ENCODE measurements at places on chromosomes 5 and 9.

- no peak for DNase-seq
Observed at GRCh38 chr5:168291964-168292785, 730 bp downstream of the WWC1 start.

DNA sequence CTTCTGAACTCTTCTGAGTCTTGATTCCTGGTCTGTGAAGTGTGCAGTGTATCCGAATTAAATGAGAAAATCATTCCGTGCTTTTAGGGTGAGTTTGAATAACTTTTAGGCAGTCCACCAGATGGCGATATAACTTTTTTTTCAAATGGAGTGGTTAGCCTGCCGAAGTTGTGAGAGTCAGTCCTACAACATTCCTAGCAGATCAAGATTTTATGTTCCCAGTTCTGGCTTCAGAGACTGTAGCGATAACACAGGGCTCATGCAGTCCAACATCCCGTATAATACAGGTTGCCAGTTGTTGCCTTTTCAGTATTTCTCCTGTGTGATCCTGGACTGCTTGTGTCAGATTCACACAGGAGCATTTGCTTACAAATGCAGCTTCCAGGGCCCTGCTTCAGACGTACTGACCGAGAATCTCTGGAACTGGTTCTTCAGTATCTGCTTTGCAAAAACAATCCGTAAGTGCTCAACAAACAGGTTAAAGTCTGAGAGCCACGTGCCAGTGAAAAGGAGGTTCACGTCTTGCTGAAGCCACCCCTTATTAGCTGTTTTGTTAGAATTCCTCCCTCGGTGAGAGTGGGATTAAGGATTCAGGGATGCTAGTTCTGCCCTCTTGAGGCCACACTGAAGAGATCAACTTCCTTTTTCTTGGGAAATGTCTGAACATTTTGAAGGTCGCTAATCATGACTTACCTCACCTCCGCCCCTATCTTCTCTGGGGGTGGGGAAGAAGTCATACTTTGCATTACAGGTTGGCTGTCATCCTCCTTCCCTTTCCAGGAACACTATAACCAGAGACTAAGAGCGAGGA is 22.8 kb downstream of the SMIM3 start:
- DNase-seq: peak; percentile 63

- DNase-seq: no peak
Observed at GRCh38 chr5:68780299-68780955, 313.4 kb upstream of the SLC30A5 start.

- no peak for DNase-seq
Observed at GRCh38 chr5:146089287-146089686, 16.1 kb downstream of the PLAC8L1 start.

All from skin of body (tissue), 3 donors.